BJ (cell line): ENCODE measurements at places on chromosomes 12 and 14. TPM values are rescaled to one million over a fixed set of nuclear protein-coding genes. Genes with fewer than 3 reads are reported as not detected.

GRCh38 chr14:68965261-68965761 lies 13.8 kb downstream of the ACTN1 start:
- DNase-seq, result no peak

DNA sequence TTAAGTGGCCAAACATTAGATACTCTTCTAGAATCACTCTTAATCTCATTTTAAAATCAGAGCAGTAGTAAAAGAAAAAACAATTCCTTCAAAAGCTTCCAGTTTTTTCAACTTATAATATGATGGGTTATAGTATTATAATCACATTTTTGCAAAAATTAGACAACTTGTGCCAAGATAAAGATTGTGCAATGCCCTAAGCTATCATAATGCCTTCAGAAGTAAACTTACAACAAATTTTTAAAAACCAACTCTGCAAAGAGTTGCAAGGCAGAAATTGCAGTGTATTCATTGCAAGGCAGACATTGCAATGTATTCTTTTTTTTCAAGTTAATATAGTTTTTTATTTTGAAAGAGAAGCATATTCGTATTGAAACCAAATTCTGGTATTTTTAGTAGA lies 47.2 kb upstream of the KITLG start:
- DNase-seq, result no peak

GRCh38 chr14:35390577-35391387 lies 13.8 kb downstream of the NFKBIA start:
- no peak for DNase-seq

GRCh38 chr14:89858089-89858488 lies 96.4 kb downstream of the EFCAB11 start:
- DNase-seq, result no peak

DNA sequence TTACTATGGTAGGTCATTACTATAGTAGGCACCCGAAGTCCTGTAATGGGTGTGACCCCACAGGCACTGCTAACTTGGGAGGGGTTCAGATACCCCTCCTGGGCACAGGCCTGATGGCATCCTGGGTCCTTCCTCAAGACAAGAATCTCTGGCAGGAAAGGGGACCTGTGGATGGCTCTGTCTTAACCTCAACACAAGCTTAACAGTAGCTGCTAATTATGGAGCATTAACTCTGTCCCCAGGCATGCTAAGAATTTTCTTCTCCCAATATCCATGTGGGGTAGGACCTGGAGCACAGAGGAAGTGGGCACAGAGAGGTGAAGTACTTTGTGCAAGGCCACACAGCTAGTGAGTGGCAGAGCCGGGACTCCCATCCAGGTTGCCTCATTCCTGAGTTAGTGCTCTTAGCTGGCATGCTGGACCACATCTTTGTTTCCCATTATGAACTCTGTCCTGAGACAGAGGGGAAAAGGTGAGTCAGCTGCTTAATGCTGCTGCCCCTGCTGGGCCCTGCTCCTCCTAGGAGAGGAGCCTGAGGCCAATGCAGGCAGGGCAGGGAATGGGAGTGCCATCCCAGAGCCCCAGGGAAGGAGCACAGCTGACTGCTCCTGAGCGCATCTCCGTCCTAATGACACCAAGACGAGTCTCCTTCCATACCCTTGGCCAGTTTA lies 32.1 kb downstream of the GALNT16 start:
- DNase-seq, result no peak

- no peak for DNase-seq
Measured at GRCh38 chr14:34461334-34462131, 507 bp downstream of the SPTSSA start.

Gene RAB15
- polyA plus RNA-seq, result 5.9 and 7.7 TPM in 2 replicates

- no peak for DNase-seq
Measured at GRCh38 chr14:101024686-101025085, 121.2 kb upstream of the RTL1 start.

GRCh38 chr14:20494935-20495766 lies 10.2 kb upstream of the RNASE10 start:
- DNase-seq, result no peak

Gene ENDOU
- 0.06 TPM in 1 of 2 replicates, not detected in the other for polyA plus RNA-seq

GRCh38 chr12:123363740-123364531 lies 711 bp downstream of the SBNO1 start:
- DNase-seq, result no peak

Gene ASB2
- 0.06 TPM in 2 replicates for polyA plus RNA-seq

Gene KITLG
- polyA plus RNA-seq, result 17.0 and 43.0 TPM in 2 replicates

Gene LRRC9
- polyA plus RNA-seq, result not detected in 2 replicates

Gene NANOG
- not detected in 2 replicates for polyA plus RNA-seq

Gene KRT72
- not detected in 2 replicates for polyA plus RNA-seq

DNA sequence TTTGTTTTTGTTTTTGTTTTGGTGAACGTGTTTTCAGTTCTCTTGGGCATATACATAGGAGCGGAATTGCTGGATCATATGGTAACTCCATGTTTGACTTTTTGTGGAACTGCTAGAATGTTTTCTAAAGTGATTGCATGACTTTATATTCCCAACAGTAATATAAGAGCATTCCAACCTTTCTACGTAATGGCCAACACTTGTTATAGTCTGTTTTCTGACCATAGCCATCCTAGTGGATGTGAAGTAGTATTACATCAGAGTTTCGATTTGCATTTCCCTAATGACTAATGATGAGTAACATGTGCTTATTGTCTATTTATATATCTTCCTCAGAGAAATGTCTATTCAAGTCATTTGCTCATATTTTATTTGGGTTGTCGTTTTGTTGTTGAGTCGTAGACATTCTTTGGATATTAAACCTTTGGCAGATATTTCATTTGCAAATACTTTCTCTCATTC lies 268.7 kb downstream of the AEBP2 start:
- DNase-seq, result no peak

- no peak for DNase-seq
Measured at GRCh38 chr14:45868377-45868776, 615.4 kb upstream of the MIS18BP1 start.
